ENCODE measurements at places on chromosomes 12 and 14. TPM values are rescaled to one million over a fixed set of nuclear protein-coding genes. Genes with fewer than 3 reads are reported as not detected.
A peak's percentile ranks its signal among the peaks of the same experiment; 100 is the strongest.

- peak overlapping the region; percentile 60 for H3K27ac ChIP-seq
- H3K27me3 ChIP-seq, result no peaks in the 10 kb centered on the region
- peaks cover 66% of the 10 kb centered on the region for H3K4me1 ChIP-seq
- H3K36me3 ChIP-seq, result peaks cover 96% of the 10 kb centered on the region
- DNase-seq, result no peak
Observed at GRCh38 chr12:112986291-112986800, 8.0 kb downstream of the OAS2 start.

DNA sequence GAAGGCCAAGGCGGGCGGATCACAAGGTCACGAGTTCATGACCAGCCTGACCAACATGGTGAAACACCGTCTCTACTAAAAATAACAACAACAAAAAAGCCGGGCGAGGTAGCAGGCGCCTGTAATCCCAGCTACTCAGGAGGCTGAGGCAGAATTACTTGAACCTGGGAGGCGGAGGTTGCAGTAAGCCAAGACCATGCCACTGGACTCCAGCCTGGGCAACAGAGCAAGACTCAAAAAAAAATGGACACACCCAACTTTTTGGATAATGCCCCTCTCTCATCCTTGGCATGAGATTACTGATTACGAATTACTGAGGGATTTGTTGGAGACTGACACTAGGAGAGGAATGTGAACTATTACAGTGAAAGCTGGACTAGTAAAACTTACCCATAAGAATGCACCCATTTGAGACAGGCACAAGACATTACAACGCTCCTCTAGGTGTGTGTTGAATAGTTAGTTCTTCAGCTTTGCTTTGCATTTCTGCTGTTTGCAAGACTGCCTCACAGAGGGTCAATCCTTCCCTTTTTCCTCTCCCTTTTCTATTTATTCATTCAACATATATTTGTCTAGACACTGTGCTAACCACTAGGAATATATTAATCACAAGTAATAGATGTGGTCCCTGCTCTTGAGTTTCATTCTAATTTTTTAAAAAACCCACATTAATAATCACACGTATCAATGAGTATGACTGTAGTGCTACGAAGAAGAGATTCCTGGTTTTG lies 46.0 kb upstream of the OR5AU1 start:
- no peaks in the 10 kb centered on the region for H3K27me3 ChIP-seq
- H3K27ac ChIP-seq, result no peak overlapping the region
- peaks cover 47% of the 10 kb centered on the region for H3K36me3 ChIP-seq
- DNase-seq, result peak; percentile 52
- peaks cover 10% of the 10 kb centered on the region for H3K4me1 ChIP-seq
- no peak overlapping the region for H3K4me3 ChIP-seq

CMKLR1 gene
- not detected for total RNA-seq

GRCh38 chr12:111759991-111760390 lies 6.7 kb upstream of the ALDH2 start:
- peaks cover 17% of the 10 kb centered on the region for H3K27me3 ChIP-seq
- H3K27ac ChIP-seq, result no peak overlapping the region
- H3K4me3 ChIP-seq, result no peak overlapping the region
- peaks cover 9% of the 10 kb centered on the region for H3K4me1 ChIP-seq
- no peak for DNase-seq

GRCh38 chr14:72515779-72516770 lies 377.8 kb downstream of the DPF3 start:
- no peak overlapping the region for H3K4me3 ChIP-seq
- peaks cover 73% of the 10 kb centered on the region for H3K4me1 ChIP-seq
- H3K27ac ChIP-seq, result no peak overlapping the region

- no peak overlapping the region for H3K27ac ChIP-seq
- H3K4me3 ChIP-seq, result no peak overlapping the region
- H3K4me1 ChIP-seq, result no peaks in the 10 kb centered on the region
- DNase-seq, result no peak
Observed at GRCh38 chr14:51498411-51499227, 153.1 kb upstream of the FRMD6 start.

GRCh38 chr14:101125719-101126651 lies 222.5 kb upstream of the RTL1 start:
- H3K27me3 ChIP-seq, result peaks cover 10% of the 10 kb centered on the region
- H3K4me1 ChIP-seq, result peaks cover under 1% of the 10 kb centered on the region
- no peak overlapping the region for H3K27ac ChIP-seq
- no peaks in the 10 kb centered on the region for H3K36me3 ChIP-seq
- H3K4me3 ChIP-seq, result no peak overlapping the region

DNA sequence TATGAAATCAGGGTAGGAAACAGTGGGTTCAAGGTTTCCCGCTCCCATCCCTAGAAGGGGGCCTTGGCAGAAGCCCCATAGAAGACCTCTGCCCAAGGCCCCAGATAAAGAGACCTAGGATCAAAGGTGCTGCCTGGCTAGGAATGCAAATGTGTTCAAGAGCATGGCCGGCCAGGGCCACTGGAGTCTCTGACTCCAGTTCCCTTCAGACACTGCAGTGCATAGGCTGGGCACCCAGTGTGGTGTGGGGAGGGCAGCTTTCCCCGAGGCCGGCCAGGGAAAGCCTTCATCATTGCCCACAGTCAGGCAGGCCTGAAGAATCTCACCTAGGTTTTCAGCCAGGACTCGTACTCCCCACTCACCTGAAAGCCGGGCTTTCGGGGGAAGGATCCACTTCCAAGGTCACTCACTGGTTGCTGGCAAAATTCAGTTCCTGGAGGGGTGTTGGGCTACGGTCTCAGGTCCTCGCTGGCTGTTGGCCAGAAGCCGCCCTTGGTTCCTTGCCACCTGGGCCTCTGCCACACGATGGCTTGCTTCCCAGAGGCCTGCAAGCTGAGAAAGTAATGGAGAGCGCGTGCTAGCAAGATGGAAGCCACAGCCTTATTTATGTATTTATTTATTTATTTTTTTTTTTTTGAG lies 9.7 kb upstream of the PEBP1 start:
- H3K4me3 ChIP-seq, result no peak overlapping the region
- H3K36me3 ChIP-seq, result no peaks in the 10 kb centered on the region
- H3K27ac ChIP-seq, result no peak overlapping the region
- no peak for DNase-seq
- H3K4me1 ChIP-seq, result no peaks in the 10 kb centered on the region

GUCY2C gene
- not detected for total RNA-seq

LRTM2 gene
- total RNA-seq, result 0.16 TPM

KRT74 gene
- total RNA-seq, result not detected

GRCh38 chr12:101019667-101020066 lies 190.4 kb downstream of the SLC5A8 start:
- H3K4me3 ChIP-seq, result no peak overlapping the region
- H3K27me3 ChIP-seq, result no peaks in the 10 kb centered on the region
- H3K27ac ChIP-seq, result no peak overlapping the region
- H3K4me1 ChIP-seq, result no peaks in the 10 kb centered on the region
- no peak for DNase-seq

- DNase-seq, result no peak
- no peaks in the 10 kb centered on the region for H3K4me1 ChIP-seq
- H3K36me3 ChIP-seq, result no peaks in the 10 kb centered on the region
- no peak overlapping the region for H3K27ac ChIP-seq
- H3K4me3 ChIP-seq, result no peak overlapping the region
Observed at GRCh38 chr12:105736498-105736897, 402.3 kb downstream of the NUAK1 start.

GRCh38 chr12:50082644-50083043 lies 2.5 kb upstream of the SMARCD1 start:
- no peaks in the 10 kb centered on the region for H3K27me3 ChIP-seq
- H3K27ac ChIP-seq, result peak overlapping the region; percentile 18
- no peak for DNase-seq
- H3K36me3 ChIP-seq, result peaks cover 12% of the 10 kb centered on the region

DNA sequence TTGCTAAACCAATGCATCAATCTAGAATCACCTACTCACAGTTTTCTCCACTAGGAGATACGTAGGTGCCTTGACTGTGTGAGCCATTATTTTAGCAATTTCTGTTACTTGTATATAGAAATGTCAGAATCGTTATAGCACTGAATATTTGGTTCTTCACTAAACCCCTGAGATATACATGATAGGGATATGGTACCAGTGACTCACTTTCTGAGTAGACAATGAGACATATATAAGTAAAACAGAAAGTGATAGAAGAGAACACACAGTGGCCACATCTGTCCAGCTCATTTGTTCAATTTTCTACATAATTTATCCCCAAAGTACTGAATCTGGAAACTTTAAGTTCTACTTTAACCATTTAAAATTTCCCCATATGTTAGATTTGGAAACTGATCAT lies 1505.5 kb upstream of the TMEM132C start:
- no peaks in the 10 kb centered on the region for H3K27me3 ChIP-seq
- peaks cover 6% of the 10 kb centered on the region for H3K4me1 ChIP-seq
- DNase-seq, result no peak
- peak overlapping the region; percentile 53 for H3K27ac ChIP-seq
- no peak overlapping the region for H3K4me3 ChIP-seq
- H3K36me3 ChIP-seq, result peaks cover 6% of the 10 kb centered on the region

RNASE2 gene
- total RNA-seq, result not detected

GRCh38 chr12:19978193-19978592 lies 390.1 kb upstream of the PDE3A start:
- no peak for DNase-seq
- no peak overlapping the region for H3K4me3 ChIP-seq
- H3K36me3 ChIP-seq, result no peaks in the 10 kb centered on the region
